Testis (tissue), 5 donors: ENCODE measurements at places on chromosomes 6 and 20. TPM values are rescaled to one million over a fixed set of nuclear protein-coding genes. Genes with fewer than 3 reads are reported as not detected.
A peak's percentile ranks its signal among the peaks of the same experiment; 100 is the strongest.

DNA sequence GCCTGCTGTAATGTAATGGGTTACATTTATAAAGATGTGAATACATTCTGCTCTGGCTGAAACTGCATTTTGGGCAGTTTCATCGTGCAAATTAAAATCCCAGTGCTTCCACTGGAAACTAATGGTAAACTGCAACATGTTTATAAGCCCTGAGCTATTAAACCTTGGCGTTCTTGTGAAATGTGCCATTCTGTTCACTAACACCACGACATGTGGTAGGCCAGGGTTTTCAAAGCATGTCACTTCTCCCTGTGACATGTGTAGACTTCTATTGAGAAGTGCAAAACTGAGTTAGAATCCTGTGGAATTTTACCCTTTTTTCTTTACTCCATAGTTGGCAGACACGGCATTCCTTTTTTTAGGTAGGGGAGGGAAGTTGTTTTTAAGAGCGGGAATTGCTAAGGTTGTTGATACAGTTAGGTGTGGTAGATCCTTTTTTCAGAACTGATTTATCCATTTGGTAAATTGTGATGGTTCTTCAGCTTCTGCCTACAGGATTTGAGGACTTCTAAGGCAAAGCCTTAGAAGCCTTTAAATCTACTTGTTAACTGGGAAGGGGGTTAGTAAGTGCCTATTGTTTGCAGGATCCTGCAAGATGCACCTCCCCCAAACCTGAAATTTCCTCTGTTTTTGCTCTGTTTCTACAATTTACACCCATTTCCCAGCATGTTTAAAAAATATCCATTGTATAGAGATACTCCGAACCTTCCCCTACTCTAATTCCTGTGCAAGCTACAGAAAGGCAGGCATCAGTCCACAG, 4.2 kb downstream of the SASH1 start:
- DNase-seq = no peak

- no peak for DNase-seq
Observed at GRCh38 chr6:16471222-16471909, 233.0 kb downstream of the GMPR start.

Gene LPIN3
- total RNA-seq = 13.6 TPM

- no peak for DNase-seq
Observed at GRCh38 chr6:44789806-44790205, 402.3 kb downstream of the CDC5L start.

Gene RIPOR3
- 22.1 TPM for total RNA-seq

DNA sequence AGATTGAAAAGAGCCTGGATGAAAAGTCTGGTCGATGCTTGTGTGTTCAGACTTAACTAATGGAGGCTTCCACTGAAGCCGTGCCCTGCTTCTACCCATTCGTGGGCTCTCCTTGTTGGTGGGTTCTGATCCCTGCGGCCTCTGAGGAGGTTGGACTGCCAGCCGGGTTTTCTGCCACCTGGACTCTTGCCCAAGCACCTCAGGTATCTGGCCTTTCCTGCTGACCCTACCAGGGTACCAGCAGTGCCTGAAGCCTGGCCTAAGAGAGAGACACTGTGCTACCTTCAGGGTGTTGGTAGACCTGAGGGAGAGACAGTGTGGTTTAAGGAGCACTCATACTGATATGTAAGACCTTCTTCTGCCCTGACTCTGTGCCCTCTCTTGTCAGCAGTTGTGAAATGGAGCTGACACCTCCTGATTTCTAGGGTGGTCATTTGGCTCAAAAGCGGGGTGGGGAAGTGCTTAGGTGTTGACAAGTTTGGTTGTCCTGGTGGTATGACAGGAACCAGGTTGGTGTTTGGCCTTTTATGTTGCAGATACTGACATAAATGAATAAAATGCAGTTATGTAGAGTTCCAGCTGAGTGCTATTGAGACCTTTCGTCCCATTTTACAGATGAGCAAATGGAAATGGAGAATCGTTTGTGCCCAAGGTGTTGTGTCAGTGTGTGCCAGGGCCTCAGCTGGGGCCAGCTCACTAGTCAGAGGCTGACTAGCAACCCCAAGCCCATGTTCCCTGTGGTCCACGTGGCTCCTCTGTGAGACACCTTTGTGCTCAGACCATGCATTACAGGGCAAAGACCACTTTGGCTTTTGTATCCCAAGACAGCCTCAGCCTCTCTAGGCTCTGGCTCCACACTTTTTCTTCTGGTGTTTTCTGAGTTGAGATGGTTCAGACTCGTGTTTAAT, 3.1 kb downstream of the PLCG1 start:
- no peak for DNase-seq

- DNase-seq = peak; percentile 88
Observed at GRCh38 chr6:98947411-98948292, at the start of gene FBXL4. Gene FBXL4, minus strand, starts transcription at chr6:98947946. Its CDS starts 20,958 bp downstream, at chr6:98926988.

Gene LINC00237
- total RNA-seq = not detected

GRCh38 chr6:85771925-85772430, 129.3 kb upstream of the SYNCRIP start:
- no peak for DNase-seq

- DNase-seq = no peak
Observed at GRCh38 chr6:56620229-56620868, 22.3 kb downstream of the DST start.

DNA sequence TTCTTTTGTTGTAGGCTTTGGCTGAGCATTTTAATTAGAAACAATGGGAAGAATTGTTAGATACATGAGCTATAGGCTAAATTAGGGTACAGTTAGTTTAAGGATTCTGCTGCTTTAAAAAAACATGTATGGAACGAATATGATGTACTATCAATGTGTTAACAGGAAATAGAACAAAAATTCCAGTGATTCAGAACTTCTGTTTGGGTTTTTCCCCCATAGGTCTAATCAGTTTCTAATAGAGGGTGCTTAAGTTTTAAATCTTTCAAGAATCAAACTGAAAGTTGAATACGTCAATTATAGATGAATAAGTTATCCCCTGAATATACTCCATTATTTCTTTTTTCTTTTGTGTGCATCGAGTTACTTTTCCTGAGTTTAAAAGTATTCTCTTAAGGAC, 1.9 kb downstream of the TAB2 start:
- no peak for DNase-seq

- DNase-seq = peak; percentile 93
Observed at GRCh38 chr6:2876210-2877056, 26.7 kb downstream of the SERPINB9 start.

Gene IL17A
- not detected for total RNA-seq

DNA sequence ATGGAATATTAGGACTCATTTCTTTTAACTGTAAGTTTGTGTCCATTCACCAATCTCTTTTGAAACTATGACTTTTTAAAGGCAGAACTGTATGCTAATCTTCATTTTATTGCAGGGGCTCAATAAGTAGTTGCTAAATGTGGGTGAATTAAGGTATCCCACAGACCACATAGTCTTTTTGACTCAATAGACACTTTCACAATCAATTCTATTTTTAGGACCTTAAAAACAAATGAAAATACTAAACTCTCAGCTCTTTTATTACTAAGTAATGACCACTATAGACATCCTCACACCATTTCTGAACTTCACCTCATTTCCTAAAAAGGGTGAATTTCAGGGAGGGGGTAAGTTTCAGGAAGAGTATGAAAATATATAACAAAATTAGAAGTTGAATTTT, 106.8 kb upstream of the BEND6 start:
- no peak for DNase-seq

Gene ACTL10
- 26.6 TPM for total RNA-seq

DNA sequence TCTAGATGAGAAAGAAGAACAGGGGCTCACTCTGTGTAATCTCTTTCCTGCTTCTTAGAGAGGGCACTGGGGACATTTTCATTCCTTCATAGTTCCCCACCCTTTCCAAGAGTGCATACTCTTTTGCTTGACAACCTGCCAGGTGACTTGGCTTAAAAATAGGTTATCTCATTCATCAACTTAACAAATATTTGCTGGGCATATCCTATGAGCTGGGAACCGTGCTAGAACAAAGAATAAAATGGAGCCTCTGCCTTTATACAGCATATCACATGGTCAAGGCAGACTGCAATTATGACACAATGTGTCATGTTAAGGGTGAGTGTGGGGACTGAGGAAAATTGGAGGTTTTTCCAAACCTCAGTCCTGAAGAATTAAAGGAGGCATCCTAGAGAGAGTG, 209.8 kb upstream of the FOXA2 start:
- no peak for DNase-seq
